ENCODE measurements at places on chromosomes 3 and 15. TPM values are rescaled to one million over a fixed set of nuclear protein-coding genes. Genes with fewer than 3 reads are reported as not detected.

DNA sequence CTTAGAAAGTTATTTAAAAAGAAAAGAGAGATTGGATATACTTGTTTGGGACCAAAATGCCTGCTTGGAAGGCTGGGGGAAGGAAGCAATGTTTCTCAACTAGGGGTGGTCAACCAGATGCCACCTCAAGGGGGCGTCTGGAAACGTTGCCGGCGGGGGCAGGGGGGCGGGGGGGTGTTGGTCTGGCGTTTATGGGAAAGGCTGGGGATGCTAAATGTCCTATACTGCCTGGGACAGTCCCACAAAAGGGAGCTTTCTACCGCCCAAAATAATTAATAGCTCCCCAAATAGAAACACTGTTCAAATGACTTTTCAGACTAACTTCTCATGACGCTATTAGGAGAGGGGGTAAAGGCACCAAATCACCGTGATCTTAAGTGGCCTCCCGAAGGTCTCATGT, 2.2 kb downstream of the POLG start:
- DNase-seq, result no peak

DNA sequence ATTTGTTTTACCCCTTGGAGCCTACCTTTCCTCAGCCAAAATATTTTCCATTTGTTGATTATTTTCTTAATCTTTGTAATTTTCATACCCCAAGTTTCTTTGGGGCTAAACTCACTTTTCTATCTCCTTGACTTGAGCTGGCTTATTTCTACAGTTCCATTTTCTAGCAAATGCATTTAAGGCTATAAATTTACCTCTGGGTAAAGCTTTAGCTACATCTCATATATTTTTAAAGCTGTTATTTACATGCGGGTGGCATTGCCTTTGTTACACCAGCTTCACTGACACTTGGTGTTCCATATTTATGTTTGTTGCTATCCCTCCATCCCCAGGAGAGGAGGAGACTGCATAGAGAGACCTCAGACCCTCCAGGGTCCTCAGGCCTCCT, 136.3 kb downstream of the NUP210 start:
- no peak for DNase-seq

ANKRD34C gene
- total RNA-seq, result not detected

DNA sequence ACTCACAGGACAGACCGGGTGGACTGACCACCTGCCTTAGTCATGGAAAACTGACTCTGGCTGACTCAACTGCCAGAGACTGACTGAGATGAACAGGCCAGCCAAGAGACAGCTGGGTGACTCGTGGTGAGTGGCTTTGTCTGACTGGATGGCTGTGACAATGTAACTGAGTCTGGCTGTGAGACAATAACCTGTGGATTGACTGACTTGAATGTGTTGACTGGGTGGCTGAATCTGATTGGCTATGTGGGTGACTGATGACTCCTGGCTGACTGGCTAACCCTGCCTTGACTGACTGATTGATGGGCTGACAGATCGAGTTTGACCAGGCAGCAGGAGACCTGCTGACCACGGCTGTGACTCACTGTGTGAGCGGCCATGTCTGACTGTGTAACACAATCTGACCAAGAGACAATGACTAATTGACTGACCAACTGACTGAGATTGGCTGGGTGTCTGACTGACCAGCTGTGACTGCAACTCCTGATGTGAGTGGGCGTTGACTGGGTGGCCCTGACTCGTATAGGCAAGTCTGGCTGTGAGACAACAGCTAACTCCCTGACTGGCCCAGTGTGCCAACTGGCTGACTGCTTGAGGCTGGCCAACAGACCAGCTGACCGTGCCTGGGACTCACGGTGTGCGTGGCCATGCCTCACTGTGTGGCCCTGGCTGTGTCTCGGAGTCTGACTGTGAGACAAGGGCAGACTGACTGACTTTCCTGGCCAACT, 509.1 kb downstream of the SHQ1 start:
- peak; percentile 64 for DNase-seq

GRCh38 chr15:94671858-94672532, 440.6 kb downstream of the MCTP2 start:
- DNase-seq, result peak; percentile 60

DNA sequence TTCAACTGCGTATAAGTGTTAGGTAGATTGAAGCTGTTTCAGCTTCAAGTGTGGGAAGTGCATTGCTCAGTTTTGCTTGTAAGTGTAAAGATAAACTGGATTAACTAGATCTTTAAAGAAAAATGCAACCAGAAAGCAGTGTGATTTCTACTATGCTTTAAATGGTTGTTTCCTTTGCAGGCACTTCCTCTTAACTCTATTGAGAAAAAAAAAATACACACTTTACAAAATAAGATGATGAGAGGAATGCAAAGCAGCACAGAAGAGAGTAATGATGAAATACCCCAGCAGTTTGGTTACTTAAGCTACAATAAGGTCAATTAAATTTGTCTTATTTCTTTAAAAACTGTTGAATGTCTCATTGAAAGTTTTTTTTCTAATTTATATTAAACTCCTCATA, 40.8 kb downstream of the DPH6 start:
- no peak for DNase-seq

DNA sequence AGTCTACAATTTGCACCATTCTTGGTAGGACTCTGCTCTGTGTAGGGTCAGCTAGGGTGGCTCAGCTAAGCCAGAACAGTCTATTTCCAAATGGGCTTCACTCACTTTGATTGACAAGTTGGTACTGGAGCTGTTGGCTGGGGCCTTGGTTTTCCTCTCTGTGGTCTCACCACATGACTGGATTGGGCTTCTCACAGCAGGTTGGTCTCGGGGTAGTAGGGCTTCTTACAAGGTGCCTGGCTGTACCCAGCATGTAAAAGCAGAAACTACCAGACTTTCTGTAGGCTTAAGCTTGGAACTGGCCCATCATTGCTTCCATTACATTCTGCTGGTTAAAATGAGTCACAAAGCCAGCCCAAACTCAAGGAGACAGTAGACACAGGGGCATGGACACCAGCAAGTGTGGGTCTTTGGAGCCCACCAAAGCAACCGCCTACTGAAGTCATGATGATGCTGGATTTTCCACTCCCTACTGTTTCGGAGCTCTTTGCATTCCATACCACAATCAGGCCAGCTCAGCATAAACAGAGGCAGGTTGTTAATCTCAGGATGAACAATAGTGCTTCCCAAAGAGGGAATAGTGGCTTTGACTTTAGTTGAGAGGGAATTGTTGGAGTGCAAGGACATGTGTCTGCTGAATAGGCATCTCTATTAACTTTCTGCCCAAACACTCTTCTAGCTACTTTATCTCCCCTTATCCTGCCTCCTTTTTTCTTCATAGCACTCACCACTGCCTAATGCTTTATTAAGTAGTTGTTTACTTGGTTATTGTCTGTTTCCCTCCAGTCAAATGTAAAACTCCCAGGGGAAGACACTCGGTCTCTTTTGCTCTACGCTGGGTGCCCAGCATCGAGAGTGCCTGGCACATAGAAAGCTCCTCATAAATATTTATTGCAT, 78.0 kb upstream of the RARB start:
- DNase-seq, result no peak

- peak; percentile 65 for DNase-seq
Measured at GRCh38 chr3:111668888-111669488, 73.8 kb upstream of the ZBED2 start.

GRCh38 chr15:41476416-41477048, 17.1 kb upstream of the ITPKA start:
- no peak for DNase-seq

DNA sequence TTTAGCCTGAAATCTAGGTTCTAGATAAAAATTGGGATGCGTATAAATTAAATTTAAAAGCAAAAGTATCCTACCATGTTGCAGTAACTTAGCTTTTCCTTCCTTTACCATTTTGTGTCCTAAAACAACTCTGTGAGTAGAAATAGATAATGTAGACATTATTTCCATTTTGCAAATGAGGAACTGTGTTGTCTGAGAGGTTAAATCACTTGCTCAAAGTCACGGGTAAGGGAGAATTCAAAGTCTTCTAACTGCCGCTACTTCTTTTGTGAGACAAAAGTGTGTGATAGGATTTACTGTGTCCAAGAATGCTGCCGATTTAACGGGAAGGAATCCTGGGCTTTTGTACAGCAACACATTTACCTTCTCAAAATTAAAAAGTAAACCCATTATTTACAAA, 40.7 kb downstream of the MYO1E start:
- DNase-seq, result no peak

GRCh38 chr15:56619887-56620286, 113.4 kb downstream of the ZNF280D start:
- DNase-seq, result no peak

DNA sequence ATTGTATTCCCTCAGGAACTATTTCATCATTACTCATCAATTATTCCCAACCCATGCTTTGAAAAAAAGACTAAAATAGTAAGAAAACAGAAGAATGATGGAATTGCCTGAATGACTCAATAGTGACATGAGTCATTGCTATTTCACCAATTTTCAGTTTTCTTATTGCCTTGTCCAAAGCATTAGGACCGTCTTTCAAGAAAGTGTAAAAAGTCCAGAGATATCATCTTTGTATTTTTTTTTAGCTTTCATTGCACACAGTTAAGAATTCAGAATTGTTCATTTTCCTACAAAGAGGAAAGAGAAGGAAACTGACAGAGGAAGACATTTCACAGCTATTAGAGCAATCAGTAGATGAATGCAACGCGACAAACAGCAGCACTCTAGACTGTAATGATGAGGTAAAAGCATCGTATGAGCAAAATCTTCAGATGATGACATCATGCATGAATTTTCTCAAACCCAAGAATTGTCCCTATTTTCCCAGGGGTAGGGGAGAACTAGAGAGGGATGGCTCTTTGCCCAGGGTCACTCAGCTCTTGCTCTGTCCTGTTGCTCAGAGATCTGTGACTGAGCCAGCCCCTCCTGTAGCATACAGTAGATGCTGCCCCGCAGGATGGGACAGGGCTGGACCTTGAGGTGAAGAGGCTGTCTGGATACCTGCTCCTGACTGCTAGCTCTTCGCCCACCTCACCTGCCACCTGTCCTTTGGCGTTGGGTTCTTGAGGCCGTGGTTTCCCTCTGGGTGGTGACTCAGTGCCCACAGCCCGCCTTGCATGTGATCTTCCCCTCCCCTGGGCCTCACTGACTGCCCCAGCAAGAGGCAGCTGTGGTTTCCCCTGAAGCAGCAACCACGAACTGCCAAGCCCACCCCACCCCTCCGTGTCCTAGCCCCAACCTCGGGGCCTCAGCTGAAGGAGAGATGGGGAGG, 84.8 kb downstream of the PPCDC start:
- peak; percentile 85 for DNase-seq

SIAH2 gene
- total RNA-seq, result 25.1 TPM

DNA sequence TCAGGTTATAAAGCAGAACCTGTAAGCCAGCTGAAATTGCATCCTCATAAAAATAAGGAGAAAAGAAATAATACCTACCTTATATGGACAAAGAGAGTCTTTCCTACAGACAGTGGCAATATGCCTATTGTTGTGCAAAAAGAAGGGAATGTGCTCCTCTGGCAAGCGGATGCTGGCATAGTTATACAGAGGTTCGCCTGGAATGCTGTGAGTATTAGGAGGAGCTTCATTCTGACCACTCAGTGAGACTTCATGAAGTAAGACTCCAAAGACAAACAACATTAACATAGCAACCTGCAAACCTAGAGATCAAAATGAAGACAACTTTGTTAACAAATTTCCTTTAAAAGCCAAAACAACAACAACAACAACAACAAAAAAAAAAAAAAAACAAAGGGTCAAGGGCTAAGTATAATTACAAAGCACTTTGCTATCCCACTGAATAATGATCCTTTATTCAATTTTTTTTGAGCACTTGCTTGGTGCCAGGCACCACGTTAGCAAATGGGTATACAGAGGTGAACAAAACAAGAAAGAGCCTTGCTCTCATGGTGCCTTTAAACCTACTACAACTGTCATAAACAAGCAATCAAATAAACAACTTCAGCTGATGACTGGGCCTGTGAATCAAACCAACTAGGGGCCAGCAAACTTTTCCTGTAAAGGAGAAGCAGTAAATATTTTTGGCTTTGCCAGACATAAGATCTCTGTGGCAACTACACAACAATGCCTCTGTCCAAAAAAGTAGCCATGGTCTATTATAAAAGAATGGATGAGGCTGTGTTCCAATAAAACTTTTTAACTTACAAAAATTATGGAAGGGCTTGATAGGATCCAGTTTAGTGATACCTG, 3.7 kb downstream of the EOGT start:
- DNase-seq, result no peak

MYD88 gene
- total RNA-seq, result 15.2 TPM

DNA sequence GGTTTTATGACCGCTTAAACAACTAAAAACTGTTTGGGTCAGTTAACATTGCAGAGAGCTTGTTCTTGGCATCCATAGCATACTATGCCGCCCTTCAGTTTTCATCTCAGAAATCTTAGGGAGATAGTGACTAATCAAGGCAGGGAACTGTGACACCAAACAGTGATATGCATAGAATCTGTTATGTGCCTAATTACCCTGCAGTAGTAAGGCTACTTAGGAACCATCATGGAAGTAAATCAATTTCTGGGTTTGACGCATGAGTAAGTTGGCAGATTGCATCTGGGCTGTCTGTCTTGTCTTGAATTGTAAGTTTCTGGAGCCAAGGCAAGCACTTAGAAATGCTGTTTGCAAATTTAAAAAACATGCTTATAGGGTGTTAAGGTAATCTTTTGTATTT, 22.5 kb downstream of the KCTD6 start:
- no peak for DNase-seq

CFAP161 gene
- total RNA-seq, result 0.25 TPM

DNA sequence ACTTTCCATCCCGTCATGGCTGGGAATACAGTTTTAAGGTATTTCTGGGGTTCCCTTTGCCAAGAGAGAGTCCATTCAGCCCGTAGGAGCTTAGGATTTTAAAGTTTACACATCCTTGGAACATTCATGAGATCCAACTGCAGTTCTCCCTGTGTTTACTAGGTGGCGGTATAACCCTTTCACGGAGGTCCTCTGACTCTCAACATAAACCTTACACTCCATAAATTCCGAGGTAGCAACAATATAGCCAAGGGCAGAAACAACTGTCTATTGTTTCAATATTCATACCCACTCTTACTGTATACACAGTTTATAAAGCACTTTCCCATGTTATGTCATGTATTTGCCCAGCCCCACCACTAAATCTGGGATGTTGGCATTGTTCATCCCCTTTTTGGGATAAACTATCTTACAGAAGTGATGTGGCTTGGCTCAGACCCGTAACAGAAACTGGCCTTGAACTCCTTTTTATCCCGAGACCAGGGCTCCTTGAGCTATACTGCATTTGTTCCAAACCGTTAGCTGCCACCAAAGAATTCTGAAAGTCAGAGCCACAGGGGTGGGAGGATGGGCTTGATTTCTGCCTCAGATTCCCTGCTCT, 69.2 kb upstream of the COL6A5 start:
- DNase-seq, result peak; percentile 63

HYAL1 gene
- not detected for total RNA-seq

DNA sequence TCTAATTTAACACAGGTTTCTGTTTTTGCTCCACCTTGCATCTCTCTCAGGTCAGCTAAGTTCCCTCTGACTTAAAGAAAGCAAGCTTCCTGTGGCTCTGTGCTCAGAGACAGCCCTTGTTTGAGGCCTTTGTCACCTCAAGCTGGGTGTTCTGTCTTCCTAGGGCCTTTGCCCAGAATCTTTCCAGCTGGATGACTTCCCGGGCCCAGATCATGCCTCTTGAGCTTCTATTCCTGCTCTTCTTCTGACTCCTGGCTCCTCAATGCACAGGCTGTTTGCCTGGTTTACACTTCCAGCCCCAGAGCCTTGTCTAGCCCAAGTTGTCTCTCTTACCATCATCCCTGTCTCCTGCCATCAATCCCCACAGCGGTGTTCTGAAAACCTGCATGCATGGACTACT, 300.6 kb downstream of the VPS13C start:
- DNase-seq, result no peak

Data from H4 (cell line).